ENCODE measurements at places on chromosomes 1 and 21. TPM values are rescaled to one million over a fixed set of nuclear protein-coding genes. Genes with fewer than 3 reads are reported as not detected.
A peak's percentile ranks its signal among the peaks of the same experiment; 100 is the strongest.

Gene MYCL
- 0.68 TPM for total RNA-seq

DNA sequence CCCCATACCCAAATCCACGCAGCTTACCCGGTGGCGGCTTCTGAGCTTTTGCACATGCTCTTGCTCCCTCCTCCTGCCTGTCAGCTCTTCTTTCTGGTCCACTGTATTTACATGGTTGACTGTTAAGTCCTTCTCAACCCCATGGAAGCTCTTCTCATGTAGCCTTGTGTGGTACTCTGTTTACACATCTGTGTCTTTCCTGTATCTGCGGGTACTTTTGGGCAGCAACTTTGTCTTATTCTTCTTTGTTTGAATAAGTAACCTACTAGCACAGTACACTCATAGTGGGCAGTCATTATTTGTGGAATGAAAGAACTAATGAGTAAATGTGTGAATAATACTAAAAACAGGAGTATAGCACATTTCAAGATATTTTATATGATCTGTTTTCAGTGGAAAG lies 88.5 kb upstream of the GPR88 start:
- peak overlapping the region; percentile 95 for H3K27ac ChIP-seq
- peaks cover 64% of the 10 kb centered on the region for H3K4me1 ChIP-seq
- peak overlapping the region; percentile 61 for H3K4me3 ChIP-seq
- no peak for DNase-seq

GRCh38 chr1:234562334-234562733 lies 47.6 kb downstream of the IRF2BP2 start:
- no peak for DNase-seq
- no peak overlapping the region for H3K27ac ChIP-seq
- no peak overlapping the region for H3K4me3 ChIP-seq
- no peaks in the 10 kb centered on the region for H3K27me3 ChIP-seq
- H3K36me3 ChIP-seq: no peaks in the 10 kb centered on the region

- no peak for DNase-seq
- H3K36me3 ChIP-seq: no peaks in the 10 kb centered on the region
These were observed 411.2 kb upstream of the CAMK1G start for GRCh38 chr1:209172286-209172685.

Gene STX12
- 27.7 TPM for total RNA-seq
